ENCODE measurements at places on chromosomes 1 and 21.

DNA sequence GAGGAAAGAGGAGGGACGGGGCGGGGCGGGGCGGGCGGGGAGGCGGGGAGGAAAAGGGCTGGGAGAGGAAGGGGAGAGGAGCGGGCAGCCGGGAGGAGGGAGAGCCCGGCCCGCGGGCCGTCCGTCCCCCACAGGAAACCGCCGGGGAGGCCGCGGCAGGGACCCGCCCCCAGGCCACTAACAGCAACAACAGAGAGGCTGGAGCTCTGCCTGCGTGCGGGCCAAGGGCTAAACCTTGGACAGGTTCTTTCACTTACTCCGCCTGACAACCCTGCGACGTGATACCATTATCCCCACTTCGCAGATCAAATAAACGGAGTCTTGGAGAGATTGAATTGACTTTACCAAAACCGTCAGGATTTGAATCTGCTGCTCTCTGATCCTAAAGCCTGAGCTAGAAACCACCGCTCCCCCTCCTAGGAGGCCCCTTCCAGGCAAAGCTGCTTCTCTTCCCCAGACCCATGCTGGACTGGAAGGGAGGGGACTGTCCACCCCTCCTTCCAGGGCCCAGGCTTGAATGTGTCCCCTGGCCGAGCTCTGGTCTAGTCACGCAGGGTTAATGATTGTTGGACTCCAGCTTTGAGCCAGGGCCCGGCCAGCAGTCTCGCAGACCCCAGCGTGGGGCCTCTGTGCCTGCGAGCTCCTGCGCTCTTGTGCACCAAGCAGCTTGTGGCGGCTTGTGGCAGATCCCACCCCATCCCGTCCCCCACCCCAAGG is at the start of gene EVA1B:
Gene EVA1B (minus strand): TSS at position 10 of the 717 bp plus-strand sequence. CDS start 608 bp downstream, outside the sequence.
- peak; percentile 83 for DNase-seq

GRCh38 chr1:201538612-201539551 is at the start of gene NAV1:
Gene NAV1 (plus strand): TSS chr1:201539127. CDS start chr1:201622885, 83,758 bp downstream.
- peak; percentile 88 for DNase-seq

DNA sequence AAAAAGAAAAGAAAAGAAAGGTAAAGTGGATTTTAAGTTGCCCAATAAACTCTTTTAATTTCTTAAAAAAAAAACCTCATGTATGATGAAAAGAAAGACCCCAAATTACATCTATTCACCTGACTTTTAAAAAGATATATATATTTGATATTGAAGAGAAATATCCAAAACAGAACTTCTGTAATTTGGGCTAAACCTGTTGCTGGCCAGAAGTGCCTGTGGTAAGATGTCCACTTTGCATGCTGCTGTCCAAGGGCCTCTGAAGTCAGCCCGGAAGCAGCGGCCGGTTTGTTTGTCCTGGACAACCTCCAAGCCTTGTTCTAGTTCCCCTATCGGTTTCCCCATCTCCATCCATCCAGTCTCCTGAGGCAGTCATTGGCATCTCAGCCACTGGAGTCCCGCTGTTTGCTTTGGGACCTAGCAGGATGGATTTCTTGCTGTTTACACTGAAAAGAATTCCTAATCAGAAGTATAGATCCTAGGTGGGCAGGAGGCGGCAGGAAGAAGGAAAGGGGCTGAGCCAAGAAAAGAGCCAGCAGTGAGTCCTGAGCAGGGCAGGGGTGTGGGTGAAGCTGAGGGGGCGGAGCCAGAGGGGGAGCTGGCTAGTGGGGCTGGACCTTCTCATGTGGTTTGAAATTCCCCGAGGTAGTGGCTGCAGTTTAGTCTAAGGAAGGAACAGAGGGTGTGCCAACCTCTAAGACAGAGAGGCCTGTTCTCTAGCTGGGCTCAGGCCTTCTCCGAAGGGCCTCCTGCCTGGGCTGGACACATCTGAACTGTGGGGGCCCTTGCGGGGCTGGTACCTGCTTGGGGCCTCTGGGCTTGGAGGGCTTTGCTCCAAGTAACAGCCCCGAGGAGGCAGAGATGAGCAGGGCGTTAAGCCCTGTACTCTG is 3.3 kb downstream of the NCMAP start:
- peak; percentile 91 for DNase-seq

DNA sequence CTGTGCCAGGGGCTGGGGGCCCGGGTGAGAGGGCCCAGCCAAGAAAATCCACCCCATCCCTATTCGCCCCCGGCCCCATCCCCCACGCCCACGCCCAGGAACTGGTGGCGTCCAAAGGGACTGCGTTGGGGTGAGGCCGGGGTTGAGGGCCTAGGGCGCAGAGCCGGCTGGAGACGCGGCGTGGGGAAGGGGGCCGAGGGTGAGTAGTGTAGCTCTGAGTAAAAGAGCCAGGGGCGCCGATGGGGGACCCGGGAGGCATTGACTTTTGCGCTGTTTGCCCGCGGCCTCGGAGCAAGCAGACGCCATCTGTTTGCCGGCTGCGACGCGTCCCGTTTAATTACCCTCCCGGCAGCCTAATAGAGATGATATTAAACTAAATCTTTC is 3.5 kb upstream of the DMRTA2 start:
- DNase-seq: peak; percentile 55

Data from DMS53 (cell line).